ENCODE measurements at places on chromosomes 5 and 9. TPM values are rescaled to one million over a fixed set of nuclear protein-coding genes. Genes with fewer than 3 reads are reported as not detected.

- no peak for DNase-seq
Observed at GRCh38 chr9:111161015-111161415, 122.7 kb upstream of the LPAR1 start.

DNA sequence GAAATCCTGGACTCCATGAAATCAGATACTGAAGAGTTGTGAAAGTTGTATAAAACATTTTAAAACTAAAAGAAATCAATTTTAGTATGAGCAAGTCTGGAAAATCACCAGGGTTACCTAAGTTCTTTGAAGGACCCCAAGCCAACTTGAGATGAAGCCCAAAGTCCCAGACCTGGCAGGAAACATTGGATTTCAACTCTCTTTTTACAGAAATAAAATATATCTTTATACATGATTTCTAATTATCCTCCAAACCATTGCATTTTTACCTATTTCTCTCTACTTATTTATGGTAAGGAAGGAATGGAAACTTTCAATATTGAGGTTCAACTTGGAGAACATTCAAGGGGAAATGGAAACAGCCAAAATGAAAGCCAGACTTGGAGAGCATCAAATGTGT is 390.6 kb upstream of the C9orf72 start:
- DNase-seq, result no peak

DNA sequence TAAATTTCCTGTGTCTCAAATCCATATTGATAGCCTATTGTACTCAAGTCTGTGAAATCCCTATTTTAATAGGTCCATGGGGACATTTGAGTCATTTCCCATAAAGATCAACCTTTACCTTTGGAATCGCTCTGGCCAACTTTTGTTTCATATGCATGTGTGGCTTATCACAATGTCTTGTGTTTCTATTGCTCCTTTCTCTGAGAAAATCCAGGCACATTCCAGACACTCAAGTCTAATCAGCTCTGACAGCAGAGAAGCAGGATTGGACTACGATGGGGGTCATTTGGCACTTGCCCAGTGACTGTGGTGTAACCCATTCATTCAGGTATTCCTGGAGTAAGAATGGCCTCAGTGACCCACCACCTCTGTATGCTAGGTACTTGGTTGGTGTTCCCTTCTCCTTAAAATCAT is 48.4 kb downstream of the ACTBL2 start:
- DNase-seq, result no peak

The DND1 gene
- total RNA-seq, result not detected

- no peak for DNase-seq
Observed at GRCh38 chr9:136916330-136917184, 28.0 kb downstream of the FBXW5 start.

DNA sequence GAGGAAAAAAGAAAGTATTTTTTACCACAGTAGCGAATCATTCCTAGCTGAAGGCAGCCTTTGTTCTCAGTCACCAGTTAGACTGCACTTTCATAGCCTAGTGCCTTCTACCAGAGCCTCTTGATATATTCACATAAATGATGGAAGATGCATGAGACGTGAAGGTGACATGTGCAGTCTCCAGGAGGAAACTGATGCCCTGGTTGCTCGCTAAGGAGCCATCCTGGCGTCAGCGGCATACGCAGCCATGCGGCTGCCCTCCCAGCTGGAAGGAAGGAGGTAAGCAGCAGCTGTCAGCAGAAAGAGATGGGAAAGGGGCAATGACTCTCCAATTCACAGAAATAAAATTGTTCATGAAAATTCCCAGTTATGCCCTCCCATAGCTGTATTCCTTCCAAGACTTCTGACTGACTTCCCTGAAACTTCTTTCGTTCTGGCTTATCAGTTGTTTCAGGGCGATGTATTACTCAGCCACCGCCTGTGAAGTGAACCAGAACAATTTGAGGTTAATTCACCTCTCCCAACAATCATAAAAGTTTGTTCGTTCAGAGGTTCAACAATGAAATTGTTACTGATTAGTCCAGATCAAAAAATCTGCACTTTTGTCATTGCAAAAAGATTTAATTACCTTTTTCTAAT is 331.2 kb downstream of the NR2F1-AS1 start:
- peak; percentile 28 for DNase-seq

The ECSCR gene
- 7.9 TPM for total RNA-seq

DNA sequence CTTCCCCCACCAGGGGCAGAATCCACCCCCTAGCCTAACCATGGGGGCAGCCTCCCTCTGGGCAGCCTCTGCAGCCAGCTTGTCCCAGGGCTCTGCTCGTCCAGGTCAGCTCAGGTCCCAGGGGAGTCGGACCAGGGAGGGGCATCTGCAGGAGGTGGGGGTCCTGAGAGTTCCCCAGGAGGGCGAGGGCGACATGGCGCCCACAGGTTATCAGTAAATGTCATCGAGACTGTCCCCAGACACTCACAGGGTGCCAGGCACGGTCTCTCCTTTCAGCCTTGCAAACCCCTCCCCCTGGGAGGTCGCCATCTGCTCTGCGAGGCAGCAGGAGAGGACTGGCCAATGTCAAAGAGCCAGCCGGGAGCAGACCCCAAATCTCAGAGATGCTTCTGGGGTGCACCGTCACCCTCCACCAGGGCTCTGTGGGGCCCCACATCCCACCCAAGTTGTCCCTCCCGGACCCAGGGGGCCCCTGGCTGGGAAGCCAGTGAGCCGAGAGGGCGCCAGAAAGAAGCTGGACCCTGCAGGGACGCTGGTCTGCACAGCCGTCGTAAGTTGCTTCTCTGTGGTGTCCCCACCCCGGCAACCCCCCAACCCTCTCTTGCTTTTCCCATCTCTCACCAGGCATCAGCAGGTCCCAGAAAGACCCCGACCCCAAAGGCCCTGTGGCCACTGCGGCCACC is 69.3 kb downstream of the NTNG2 start:
- DNase-seq, result no peak

DNA sequence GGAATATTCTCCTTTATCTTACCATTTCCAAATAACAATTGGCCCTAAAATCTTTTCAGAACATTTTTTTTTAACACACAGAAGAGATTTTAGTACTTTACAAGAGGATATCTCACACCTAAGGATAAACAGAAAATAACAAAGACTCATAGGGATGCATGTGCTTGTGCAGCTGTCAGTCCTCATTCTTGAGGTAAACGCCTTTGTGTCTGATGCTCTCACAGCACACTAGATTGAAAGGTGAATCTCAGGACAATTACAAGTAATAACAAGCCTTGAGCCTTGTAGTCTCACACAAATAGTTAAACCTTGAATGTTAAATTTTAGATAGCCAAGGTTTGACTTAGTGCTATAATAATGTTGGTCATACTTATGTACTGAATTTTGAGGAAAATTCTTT is 439.2 kb downstream of the PTPRD start:
- no peak for DNase-seq

DNA sequence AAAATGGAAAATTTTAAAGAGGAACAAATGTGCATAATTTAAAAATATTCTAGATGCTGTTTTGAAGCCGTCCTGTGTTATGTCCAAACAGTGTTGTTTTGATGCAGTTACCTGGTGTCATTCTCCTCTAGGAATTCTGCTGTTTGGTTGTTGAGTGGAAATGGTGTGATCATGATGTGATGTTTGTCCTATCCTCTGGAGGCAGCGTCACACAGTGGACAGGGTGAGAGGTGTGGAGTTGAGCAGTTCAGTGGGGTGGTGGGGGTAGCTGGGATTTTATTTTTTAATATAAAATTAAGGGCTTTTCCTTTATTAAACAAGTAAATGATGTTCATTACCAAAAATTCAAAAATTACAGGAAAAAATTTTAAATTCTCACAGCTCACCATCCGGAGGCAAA is 31.2 kb downstream of the PRDM6 start:
- DNase-seq, result no peak

DNA sequence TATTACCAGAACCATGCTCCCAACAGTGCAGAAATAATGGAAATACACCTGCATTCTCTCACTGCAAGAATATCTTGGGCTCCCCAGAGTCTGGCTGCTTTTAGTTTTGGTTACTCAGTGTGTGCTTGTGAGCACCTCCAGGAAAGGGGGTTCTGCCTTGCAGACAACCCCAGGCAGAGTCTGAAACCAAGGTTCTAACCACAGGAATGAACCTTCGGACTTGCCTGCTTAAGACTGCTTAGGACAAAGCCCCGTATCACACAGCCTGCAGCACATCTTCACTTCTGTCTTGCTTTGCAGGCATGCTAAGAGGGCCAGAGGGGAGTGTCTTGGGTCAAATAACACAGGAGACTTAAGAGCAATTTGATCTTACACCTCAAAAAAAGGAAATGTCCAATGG is 94.8 kb upstream of the SPATA31C2 start:
- DNase-seq, result no peak

GRCh38 chr5:172498431-172499129 is 44.3 kb upstream of the SH3PXD2B start:
- DNase-seq, result no peak

DNA sequence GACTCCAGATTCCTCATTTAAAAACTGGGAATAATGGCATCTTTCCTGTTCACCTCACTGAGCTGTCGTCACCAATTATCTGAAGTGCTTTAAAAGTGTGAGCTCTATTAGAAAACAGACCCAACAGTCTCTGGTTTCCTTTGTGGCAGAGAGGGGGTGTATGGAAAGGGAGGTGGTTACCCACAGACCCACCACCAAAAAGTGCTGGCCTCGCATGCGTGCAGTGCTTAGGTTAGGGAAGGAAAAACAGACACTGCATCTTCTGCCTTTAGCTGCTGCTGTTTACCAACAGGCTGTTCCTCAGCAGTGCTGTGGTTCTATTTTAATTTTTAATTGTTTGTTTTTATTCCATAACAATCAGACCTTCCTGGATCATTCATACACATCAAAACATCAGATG is 249.6 kb downstream of the PIK3R1 start:
- no peak for DNase-seq

DNA sequence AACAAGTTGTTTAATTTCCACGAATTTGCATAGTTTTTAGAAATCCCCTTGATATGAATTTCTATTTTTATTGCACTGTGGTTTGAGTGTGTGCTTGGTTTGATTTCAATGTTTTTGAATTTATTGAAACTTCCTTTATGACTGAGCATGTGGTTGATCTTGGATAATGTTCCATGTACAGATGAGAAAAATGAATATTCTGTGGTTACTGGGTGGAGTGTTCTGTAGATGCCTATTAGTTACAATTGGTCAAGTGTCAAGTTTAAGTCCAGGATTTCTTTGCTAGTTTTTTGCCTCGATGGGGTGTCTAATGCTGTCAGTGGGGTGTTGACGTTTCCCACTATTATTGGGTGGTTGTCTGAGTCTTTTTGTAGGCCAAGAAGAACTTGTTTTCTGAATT is 319.5 kb upstream of the ACTBL2 start:
- DNase-seq, result no peak

- no peak for DNase-seq
Observed at GRCh38 chr9:135079676-135080075, 7.8 kb upstream of the OLFM1 start.

The PCDHGB7 gene
- 10.3 TPM for total RNA-seq

DNA sequence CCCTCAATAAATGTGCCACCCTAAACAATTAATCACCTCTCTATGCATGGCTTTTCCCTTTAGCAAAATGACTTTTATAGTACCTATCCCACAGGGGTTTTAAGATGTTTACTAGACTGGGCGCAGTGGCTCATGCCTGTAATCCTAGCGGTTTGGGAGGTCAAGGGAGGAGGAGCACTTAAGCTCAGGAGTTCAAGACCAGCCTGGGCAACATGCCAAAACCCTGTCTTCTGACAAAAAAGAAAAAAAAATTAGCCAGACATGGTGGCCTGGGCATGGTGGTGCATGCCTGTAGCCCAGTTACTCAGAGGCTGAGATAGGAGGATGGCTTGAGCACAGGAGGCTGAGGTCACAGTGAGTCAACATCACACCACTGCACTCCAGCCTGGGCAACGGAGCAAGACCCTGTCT is 13.5 kb downstream of the SH3TC2 start:
- DNase-seq, result no peak

Measured in tongue (tissue), 3 donors.